ENCODE measurements at places on chromosomes 12 and 14.

DNA sequence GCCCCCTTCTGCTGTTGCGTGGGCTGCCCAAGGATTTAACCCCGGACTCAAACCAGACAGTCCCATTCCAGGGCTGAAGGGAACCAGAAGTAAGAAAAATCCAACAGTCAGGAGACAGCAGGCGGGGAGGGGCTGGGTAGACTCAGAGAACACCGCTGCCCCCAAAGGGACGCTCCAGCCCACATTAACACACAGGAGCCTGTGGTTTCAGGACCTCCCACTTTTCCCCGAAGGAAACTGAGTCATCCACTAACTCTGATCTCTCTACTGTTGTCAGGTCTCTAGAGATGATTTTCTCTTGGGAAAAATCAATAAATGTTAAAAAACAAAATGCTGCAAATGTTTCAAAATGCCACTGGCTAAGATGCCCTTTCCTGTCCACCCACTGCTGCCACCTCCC, 41.6 kb downstream of the FBXO21 start:
- DNase-seq, result no peak

DNA sequence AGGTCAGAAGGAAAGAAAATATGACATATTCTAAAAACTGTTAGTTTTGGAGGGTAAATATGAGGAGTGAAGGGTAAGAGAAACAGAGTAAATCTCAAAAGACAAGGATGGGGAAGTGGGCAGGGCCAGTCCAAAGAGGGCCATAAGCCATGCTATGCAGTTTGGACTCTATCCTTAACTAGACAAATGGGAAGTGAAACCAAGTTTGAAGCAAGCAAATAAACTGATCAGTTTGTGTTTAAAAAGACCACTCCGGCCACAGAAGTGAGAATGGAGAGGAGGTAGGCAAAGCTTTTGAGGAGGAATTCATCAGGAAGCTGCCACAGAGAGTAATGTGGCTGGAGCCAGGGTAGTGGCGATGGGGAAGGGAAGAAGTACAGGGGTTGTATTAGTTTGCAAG, 37.5 kb upstream of the DAAM1 start:
- DNase-seq, result no peak

- DNase-seq, result no peak
These were observed 71.8 kb downstream of the TTC9 start for GRCh38 chr14:70713511-70713916.

- no peak for DNase-seq
These were observed 381.8 kb downstream of the BTG1 start for GRCh38 chr12:91763654-91764370.

DNA sequence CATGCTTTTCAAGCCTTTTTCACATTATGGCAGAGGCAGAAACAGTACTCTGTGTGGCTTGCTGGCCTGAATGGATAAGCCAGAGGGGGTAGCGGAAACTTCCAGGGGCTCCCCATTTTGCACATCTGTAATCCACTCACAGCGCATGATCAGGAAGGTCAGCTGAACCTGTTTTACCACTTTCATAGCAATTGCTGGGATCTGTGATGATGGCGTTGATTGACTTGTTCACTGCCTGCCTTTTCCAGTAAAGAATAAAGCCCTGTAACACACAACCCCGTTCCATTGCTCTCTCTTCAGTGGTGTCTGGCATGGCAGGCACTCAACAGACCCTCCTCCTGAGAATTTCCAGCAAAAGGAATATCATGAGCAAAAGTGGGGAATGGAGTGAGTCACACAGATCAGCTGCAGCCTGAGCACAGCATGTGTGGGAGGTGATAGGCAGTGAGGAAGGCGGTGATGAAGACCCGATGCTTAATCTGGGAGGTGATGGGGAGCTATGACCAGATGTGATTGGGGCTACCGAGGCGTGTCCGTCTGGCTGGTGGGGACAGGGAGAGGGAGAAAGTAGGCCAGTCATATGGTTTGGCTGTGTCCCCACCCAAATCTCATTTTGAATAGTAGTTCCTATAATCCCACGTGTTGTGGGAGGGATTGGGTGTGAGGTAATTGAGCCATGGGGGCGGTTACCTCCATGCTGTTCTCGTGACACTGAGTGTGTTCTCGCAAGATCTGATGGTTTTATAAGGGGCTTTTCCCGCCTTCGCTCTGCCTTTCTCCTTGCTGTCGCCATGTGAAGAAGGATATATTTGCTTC, 44.7 kb upstream of the CHST11 start:
- peak; percentile 48 for DNase-seq

- DNase-seq, result peak; percentile 5
These were observed 780 bp downstream of the TBC1D15 start for GRCh38 chr12:71840231-71840847.

DNA sequence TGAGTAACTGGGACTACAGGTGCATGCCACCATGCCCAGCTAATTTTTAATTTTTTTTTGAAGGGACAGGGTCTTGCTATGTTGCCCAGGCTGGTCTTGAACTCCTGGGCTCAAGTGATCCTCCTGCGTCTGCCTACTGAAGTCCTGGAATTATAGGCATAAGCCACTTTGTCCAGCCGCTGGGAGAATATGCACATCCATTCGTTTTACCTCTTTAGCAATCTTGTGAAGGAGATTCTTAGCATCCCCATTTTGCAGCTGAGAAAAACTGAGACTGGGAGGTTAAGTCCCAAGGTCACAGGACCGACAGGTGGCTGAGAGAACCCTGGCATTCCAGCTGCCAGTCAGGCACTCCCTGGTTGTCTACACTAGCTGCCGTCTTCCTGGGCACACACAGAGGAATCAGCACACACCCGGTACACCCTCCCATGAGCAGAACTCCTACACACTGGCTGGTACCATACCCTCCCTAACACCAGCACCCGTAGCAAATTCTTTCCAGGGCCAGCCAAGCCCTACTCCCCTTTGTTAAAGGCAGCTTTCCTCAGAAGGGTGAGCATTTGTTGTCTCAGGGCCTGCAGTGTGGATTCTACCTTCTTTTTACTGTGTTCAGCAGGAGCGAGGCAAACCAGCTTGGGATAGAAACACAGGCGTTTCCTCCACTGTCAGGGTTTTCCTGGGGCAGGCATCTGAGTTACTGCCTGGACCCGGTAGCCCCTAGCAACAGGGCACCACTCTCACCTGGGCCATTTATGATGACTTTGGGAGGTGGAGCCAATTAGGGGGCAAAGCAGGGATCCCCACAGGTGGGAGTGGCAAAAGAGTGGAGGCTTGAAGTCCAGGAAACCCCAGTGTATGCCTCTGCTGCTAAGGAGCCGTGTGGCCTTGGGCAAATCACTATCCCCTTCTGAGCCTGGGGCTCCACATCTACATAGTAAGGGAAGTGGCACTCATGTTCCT, 70.2 kb downstream of the IRF2BPL start:
- DNase-seq, result no peak

DNA sequence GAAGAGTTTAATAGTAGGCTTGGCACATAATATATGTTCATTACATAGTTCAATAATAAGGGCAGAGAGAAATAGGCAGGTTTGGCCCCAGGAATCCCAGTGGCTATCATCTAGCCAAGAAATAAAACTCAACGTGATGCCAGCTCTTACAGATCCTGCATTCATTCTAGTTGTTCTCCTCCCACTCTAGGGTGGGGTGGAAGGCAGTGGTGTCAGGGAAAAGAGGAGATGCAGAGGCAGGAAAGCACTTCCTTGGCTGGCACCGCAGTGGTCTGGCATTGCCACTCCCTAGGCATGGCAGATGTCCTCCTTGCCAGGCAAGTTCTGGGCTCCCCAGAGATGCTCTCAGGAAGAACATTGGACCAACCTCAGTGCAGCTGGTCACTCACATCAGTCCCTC, 383.6 kb downstream of the GRIN2B start:
- DNase-seq, result no peak

- DNase-seq, result no peak
These were observed 581.1 kb upstream of the MGAT4C start for GRCh38 chr12:86837246-86837645.

DNA sequence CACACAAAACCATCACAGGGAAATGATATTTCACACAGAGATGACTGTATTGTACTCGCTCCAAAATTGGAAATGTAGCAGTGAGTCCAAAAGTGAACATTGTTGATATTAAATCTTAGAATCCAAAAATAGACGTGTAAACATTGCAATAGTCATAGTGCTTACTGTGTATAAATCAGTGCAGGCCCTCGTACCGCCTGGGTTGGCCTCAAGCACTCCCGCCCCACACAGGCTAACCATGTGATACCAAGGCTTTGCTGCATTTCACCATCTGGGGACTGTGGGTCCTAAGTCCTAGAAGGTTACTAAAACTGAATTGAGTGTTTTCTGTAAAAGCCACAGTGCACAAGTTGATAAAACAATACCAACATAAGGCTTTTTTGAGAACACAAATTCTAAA, 107.3 kb downstream of the PPP2R5E start:
- DNase-seq, result peak; percentile 40

- no peak for DNase-seq
These were observed 9.2 kb upstream of the PLEKHD1 start for GRCh38 chr14:69475194-69475818.

All from dorsolateral prefrontal cortex (tissue), 122 donors.